ENCODE measurements at places on chromosomes 12 and 14.

- no peak for DNase-seq
These were observed 153.0 kb upstream of the DIO2 start for GRCh38 chr14:80364274-80364673.

DNA sequence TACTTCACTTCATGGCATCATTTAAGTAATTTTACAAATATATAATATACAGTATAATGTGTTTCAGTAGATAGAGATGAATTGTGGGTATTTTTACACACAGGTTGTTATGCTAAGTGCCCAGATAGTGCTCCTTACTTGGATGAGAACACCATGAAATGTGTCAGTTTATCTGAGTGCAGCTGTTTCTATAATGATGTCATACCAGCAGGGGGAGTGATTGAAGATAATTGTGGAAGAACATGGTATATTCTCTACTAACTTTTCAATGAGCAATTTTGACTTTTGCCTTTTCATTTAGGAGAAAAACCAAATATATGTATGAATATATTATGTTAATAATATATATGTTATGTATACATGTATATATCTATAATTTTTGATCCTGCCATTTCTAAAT is 221.6 kb downstream of the LRRK2 start:
- DNase-seq: no peak

GRCh38 chr14:76090616-76091391 is 60.9 kb upstream of the GPATCH2L start:
- DNase-seq: no peak

DNA sequence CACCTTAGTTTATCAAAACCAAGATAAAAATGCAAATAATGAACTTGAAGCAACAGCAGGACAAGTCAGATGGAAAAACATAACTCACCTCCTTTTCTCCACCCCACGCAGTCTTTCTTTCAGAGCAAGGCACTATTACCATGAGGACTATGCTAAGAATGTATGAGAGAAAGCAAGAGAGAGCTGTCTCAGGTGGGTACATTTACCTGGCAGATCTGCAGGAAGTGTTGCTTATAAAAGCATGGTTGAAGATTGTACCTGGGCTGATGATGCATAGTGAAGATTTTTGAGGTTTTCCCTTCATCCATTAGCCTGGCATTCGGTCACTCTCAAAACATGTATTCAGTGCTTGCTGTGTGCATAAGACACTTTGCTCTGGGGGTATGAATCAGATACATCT is 68.8 kb upstream of the IFNG-AS1 start:
- no peak for DNase-seq

DNA sequence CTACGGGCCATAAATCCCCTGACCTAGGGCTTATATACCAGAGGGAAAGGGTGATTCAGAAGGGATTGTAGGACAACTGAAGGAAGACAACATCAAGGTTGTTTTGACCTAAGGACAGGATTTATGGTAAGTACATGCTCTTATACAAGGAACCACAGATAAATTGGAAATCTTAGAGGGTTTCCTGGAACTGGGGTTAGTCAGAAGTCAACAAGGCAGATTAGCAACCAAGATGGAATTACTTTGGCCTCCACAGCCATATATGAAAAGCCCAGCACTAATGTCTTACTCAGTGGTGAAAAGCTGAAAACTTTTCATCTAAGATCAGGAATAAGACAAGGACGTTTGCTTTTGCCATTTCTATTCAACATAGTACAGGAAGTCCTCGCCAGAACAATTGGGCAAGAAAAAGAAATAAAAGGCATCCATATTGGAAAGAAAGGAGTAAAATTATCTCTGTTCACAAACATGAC is 5.4 kb downstream of the TMBIM4 start:
- DNase-seq: no peak

All from lower lobe of right lung (tissue), 2 donors.